ENCODE measurements at places on chromosomes 7 and 10.

DNA sequence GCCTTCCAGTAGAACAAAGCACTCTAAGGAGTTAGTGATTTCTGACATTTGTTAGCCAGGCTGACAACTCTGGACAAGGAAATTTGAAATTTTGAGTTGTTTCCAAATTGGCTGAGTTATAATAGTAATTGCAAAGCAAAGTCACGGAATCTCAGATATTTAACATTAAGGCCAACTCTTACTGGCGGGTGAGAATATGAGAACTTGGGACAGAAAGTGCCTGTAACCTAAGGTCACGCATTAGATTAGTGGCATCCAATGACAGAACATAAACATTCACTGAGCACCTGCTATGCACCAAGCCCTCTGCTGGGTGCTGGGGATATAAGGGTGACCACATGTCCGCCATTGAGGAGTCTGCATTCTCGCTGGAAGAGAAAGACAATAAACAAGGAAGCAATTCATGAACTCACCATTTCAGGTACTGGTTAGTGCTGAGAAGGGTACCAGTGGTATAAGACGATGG is 45.5 kb upstream of the CHST15 start:
- DNase-seq, result no peak

DNA sequence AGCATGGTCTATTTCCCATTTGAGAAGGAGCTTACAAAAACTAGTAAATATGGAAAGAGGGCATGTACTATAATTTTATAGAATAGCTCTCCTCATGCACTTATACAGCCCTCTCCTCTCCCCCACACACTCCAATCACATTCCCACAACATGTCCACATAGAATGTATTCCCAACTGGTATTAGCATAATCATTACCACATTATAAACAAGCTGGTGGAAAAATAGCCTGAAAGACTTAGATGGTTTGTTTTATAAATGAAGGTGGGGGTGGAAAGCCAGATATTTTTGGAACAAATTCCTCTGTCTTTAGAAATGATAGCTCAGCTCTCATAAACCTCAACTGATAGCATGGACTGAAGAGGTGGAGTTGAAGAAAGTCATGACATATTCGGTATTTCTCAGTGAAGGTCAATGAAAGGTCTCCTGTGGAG is 410.1 kb downstream of the SUGCT start:
- no peak for DNase-seq

GRCh38 chr7:141354251-141354650 is 197.0 kb upstream of the AGK start:
- no peak for DNase-seq

DNA sequence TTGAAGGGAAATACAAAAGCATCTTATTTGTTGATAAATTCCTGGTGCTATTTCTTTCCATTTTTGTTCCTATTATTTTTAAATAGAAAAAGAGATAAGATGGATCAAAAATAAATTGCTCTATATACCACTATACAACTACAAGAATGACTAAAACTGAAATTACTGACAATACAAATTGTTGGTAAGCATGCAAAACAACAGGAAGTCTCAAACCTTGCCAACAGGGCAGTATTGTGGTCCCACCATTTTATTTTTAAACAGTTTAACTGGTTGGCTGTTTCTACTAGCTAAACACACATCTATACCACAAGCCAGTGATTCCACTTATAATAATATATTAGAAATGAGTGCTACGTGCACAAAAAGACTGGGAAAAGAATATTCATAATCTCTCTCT is 213.0 kb downstream of the JAZF1 start:
- DNase-seq, result no peak

GRCh38 chr10:93208717-93209464 is 135.2 kb downstream of the CYP26A1 start:
- no peak for DNase-seq

GRCh38 chr7:128211626-128212025 is 29.5 kb upstream of the LEP start:
- DNase-seq, result no peak

DNA sequence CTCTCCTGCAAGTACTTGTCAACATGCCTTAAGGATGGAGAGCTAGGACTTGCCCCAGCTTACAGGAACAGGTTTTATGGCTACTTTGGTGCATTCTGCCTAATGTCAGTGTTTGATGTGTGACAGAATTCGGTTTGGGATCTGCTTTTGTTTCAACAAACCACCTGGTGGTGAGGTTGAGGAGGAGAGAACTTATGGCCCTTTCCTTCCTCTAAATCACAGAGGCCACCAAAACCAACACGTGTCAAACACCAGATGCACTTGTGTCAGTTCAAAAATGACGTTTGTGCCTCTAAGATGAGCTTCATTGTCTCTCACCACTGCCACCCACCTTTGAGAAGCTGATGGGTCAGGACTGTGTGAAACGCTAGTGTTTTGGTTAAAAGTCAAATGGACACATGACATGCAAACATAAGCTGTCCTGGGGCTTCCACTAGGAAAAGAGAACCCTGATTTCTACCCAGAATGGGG is 83.9 kb downstream of the OSBPL3 start:
- no peak for DNase-seq

DNA sequence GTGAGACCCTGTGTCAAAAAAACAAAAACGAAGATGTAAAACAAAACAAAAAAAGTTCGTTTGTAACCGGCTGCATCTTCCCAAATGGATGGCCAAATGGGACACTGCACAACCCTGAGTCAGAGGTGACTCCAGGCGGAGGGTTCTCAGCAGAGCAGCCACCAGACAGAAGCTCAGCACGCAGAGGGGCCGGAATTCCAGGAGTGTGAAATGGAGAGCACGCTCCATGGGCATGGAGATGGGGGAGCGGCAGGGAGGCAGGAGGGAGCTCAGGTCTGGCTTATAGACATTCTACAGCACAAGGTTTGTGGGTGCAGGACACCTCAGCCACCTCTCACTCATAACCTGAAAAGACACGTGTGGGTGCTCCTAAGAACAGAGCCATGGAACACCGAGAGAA is 227.0 kb downstream of the MAD1L1 start:
- DNase-seq, result no peak
